Activated naive CD4-positive, alpha-beta T cell treated with anti-CD3 and anti-CD28 coated beads, Interleukin-2, amount 50 U/mL, for 16 hours (primary cell): ENCODE measurements at places on chromosomes 1 and 21.

DNA sequence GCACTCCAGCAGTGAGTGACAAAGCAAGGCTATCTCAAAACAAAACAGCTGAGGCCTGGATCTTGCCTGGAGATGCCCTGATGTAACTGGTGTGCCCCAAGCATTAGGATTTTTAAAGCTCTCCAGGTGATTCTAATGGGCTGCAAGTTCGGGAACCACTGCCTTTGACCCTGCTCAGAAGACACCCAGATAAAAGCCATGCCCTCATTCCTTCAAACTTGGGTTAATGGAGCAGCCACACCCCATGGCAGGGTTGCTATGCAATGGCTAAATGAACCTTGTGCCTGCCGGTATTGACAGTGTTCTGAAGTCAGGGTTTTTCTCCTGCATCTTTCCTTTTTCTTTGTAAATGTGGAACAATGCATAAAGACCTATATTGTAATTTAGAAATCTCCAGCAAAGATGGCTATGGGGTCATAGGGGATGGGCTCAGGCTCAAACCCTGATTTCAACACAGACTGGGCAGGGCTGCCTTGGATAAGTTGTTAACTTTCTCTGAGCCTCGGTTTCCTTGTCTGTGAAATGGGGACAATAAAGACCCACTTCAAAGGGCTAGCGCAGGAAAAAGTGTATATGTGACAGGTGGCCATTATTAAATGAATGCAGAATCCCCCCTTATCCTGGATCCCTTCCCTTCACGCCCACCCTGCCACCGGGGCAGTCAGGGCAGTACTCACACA, 453 bp downstream of the TFF3 start:
- no peak for DNase-seq

DNA sequence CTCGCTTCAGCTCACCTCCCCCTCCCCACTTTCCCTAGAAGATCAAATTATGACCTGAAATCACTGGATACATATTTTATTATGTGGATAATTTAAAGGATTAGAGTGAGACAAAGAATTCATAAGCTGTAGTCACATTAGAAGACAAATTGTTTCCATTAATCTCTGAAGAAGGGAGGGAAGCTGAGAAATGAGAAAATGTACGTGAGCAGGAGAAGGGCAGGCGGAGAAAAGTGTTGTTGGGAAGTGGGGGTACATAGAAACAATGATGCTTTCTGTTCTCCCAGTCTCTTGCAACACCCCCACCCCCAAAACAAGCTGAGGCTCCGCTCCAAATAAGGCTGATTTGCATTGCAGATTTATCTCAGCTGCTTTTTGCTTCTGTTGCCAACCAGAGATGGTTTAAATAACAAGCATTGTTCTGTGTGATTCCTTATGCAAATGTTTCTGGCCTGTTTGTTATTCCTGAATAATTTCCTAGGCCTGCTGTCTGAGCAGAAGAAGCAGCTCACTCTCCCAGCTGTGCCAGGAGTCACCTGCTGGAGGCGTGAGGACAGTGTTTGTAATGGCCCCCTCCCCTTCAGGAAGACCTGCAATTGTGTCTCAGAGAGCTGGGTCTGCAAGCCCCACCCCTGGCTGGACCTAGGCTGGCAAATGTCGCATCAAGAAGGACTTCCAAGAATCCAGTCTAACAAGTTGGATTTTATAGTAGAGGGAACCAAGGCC, 121.8 kb upstream of the TNR start:
- no peak for DNase-seq

GRCh38 chr21:16841975-16842695, 670.7 kb upstream of the CXADR start:
- no peak for DNase-seq

DNA sequence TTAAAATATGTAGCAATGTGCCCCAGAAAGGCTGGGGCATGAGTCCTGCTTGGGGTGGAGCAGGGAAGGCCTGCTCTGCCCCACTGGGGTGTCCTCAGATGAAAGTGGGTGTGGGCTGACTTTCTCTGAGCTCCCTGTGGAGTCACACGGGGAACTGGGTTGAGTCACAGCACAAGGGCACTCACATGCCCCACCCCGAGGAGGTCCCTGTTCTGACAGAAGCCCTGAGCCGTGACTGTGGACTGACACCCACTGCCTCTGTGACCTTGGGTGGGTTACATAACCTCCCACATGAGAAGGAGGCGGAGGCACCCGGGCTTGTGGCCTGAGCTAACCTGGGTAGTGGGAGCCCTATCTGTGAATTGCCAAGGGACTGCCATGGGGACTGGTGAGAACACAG, 52.5 kb upstream of the TINAGL1 start:
- DNase-seq, result no peak

DNA sequence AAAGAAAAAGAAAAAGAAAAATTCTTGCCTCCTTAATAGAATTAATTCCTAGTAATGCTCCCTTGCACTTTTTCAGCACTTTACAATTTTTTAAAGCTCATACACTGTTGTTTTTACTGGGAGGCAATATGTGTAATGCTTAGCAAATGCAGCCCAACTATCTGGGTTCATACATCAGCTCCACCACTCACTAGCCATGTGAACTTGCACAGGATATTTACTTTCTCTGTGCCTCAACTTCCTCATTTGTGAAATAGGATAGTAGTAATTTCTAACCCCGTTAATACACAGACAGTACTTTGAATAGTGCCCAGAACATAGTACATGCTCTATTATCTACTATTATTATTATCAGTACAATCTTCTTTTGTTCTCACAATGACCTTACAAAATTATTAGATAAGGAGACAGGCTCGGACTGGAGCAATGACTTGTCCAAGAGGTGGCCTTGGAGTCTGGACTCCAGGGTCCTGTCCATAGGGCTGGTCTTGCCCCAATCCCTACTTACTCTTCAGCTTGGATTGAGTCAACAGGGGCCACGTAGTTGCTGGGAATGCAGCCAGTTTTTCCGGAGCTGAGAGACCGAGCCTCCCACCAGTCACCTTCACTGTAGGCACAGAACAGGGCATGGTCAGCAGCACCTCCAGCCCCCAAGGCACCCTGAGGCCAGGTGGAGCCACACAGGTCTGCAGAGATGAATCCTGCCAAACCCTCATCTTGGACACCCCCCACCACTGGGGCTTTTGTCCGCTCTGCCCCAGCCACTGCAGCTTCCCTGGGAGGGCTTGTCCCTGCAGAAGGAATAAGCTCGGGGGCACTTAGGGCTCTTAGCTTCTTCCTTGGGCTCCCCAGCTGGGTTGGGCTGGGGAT, 13.7 kb downstream of the FGR start:
- no peak for DNase-seq

GRCh38 chr1:224730965-224731364, 114.8 kb downstream of the CNIH3 start:
- no peak for DNase-seq

DNA sequence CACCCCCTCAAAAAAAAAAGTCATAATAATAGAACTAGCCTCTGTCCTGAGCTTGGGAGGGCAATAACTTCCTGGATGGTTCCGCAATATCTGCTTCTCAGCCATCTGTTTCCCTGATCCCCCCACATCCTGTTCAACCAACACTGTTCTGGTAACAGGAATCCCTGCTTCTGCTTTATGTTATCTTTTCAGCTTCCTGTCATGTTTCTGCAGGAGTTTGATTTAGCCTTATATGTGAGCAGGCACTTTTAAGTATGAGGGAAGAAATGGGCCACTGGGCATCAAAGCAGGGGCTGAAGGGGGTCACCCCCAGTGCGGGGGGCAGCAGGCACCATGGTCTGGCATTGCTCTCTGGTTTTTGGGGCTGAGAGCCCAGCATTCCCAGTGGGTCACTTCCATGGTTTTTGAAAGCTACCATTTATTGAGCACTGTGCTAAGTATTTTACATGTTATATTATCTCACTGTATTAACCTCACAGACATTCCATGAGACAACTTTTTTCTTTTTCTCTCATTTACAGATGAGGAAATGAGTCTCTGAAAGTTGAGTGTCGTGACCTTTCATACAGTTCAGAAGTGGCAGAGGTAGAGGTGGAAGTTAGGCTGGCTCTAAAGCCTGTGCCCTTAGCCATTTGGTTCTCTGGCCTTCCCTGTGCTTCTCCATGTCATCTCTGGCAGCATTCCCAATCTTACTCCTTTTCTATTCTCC, 61.9 kb downstream of the DNTTIP2 start:
- no peak for DNase-seq

DNA sequence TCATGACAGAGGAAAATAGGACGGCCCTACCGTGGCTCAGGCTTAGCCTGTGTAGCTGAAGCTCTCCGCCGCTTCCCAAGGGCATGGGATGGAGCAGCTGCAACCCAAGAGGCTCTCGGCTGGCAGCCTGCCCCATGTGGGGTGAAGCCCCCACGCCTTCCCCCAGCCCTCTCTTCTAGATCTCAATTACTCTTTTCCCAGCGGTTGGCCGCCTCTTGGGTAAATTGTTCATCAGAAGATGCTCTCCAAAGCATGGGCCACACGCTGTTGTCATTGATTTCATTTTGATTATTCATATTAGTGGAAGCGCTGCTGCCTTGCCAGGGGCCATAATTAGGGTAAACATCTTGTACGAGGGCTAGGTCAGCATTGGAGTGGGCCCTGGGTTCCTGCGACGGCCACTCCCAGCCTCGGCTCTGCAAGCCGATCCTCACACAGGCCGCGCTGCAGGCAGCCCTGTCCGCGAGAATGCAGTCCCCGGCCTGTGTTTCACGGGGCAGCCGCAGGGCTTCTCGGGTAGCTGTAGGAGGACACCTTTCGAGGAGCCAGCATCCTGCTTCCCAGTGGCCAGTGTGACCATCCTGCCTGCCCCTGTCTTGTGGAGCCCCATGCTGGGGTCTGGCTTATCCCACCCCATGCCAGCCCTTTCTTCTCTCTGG, 114.4 kb upstream of the VAMP3 start:
- DNase-seq, result no peak

GRCh38 chr21:36845790-36846189, 120.7 kb downstream of the HLCS start:
- no peak for DNase-seq

GRCh38 chr1:86067626-86068025, 88.9 kb downstream of the COL24A1 start:
- no peak for DNase-seq

DNA sequence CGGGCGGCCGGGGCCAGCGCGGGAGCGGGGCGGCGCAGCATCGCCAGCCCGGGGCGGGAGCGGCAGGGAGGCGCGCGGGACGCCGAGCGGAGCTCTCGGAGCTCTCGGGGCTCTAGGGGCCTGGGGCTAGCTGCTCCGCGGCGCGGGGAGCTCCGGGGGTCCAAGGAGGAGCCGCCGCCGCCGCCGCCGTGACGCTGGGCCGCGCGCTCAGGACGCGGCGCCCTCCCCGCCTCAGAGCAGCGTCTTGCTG, 147 bp downstream of the CLSTN1 start:
- DNase-seq, result no peak

DNA sequence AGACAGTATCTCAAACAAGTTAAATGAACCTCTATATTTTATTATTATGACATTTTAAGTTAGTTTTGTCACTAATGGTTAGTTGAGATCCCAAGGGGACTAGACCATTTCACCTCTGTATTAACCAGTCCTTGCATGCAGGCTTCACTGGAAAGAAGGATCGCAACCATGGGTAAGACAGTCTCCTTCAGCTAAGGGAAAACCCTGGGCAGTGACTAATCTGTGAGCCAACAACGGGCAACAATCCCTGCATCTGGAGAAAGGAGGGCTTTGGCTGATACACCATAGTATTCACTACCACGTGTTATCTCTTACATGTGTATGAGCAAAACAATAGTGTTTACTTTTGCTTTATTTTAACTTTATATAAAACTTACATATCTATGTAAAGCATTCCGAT, 708.8 kb upstream of the CHRM3 start:
- DNase-seq, result no peak

DNA sequence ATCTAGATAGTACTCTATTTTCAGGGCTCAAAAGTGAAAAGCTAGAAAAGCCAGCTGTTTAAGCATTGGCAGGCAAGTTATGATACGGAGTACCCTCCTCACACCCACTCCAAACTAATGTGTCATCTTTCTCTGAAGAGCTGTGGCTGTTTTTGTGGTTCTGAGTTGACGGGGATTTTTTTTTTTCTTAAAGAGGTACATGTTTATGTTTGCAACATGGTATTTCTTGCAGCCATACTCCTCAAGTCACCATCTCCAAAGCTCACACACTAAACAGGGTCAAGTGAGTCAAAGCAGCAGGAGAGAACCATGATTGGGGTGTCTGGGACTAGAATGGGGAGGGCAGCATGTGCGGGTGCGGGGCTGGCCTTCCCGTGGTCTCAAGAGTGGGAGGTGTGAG, 347.2 kb downstream of the DISC1 start:
- no peak for DNase-seq

DNA sequence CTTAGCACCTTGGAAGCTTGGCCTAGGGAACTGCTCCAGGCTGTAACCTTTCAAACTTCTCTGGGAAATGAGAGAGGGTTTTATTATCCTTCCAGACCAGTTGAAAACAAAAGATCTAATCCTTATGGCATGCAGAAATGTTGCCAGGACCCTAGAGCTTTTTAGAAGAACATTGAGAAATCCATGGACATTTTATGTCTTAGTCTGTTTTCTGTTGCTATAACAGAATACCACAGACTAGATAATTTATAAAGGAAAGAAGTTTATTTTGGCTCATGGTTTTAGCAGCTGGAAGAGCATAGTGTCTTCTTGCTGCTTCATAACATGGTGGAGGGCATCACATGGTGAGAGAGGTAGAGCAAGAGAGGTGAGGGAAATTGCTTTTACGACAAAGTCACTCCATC, 25.8 kb downstream of the OSBPL9 start:
- DNase-seq, result no peak

DNA sequence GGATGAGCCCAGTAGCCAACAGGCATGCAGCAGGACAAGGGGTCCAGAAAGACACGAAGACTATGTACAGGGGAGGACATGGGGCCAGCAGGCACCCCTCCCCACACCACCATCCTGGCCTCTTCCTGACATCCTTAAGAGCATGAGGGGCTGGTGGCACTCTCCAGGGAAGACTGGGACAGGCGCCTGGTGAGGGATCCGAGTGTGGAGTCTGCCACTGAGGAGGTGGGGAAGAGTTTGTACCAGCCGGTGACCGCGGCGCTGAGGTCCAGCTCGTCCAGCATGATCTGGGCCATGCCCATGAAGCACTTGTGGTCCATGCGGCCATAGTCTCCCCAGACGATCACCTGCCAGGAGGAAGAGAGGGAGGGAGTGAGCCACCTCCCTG, 39.1 kb downstream of the RIMS3 start:
- no peak for DNase-seq

GRCh38 chr21:42674351-42674940, 21.0 kb downstream of the PDE9A start:
- DNase-seq, result no peak

GRCh38 chr1:241638909-241639622, 1.1 kb downstream of the CHML start:
- no peak for DNase-seq

- no peak for DNase-seq
Measured at GRCh38 chr1:32031578-32032274, 18.1 kb downstream of the KHDRBS1 start.

GRCh38 chr1:150808846-150809245, 786 bp upstream of the CTSK start:
- no peak for DNase-seq

GRCh38 chr1:182215764-182216163, 154.3 kb upstream of the ZNF648 start:
- DNase-seq, result no peak
